G401 (cell line): ENCODE measurements at places on chromosomes 6 and 20. TPM values are rescaled to one million over a fixed set of nuclear protein-coding genes. Genes with fewer than 3 reads are reported as not detected.

The OPRL1 gene
- 4.2 and 5.0 TPM in 2 replicates for total RNA-seq

- no peak for DNase-seq
These were observed 22.9 kb downstream of the SERPINB6 start for GRCh38 chr6:2948228-2949025.

The ADIG gene
- total RNA-seq, result not detected in 2 replicates

The SLC32A1 gene
- total RNA-seq, result not detected in 2 replicates

GRCh38 chr6:75495011-75495410 lies 1.4 kb upstream of the FILIP1 start:
- DNase-seq, result no peak

GRCh38 chr6:49468042-49468441 lies 4.9 kb downstream of the CENPQ start:
- no peak for DNase-seq

- peak; percentile 68 for DNase-seq
These were observed 53.5 kb downstream of the RCAN2 start for GRCh38 chr6:46437671-46438221.

DNA sequence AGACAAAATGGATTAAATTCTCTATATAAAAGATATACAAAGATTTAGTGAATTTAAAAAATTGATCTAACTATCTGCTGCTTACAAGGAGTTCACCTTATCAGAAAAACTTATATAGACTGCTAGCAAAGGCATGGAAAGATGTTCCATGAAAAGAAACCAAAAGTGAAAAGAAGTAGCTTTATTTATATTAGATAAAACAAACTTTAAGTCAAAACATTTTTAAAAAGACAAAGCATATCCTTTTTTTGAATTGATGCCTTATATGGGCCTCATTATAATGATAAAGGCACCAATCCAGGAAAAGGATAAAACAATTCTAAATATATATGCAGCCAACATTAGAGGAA lies 334.2 kb downstream of the MEI4 start:
- no peak for DNase-seq

- DNase-seq, result no peak
These were observed 64.0 kb downstream of the CDYL start for GRCh38 chr6:4840169-4840568.

The TGM3 gene
- total RNA-seq, result not detected in 2 replicates

GRCh38 chr6:117451671-117452070 lies 25.9 kb upstream of the ROS1 start:
- DNase-seq, result no peak
